ENCODE measurements at places on chromosomes 6 and 20.

DNA sequence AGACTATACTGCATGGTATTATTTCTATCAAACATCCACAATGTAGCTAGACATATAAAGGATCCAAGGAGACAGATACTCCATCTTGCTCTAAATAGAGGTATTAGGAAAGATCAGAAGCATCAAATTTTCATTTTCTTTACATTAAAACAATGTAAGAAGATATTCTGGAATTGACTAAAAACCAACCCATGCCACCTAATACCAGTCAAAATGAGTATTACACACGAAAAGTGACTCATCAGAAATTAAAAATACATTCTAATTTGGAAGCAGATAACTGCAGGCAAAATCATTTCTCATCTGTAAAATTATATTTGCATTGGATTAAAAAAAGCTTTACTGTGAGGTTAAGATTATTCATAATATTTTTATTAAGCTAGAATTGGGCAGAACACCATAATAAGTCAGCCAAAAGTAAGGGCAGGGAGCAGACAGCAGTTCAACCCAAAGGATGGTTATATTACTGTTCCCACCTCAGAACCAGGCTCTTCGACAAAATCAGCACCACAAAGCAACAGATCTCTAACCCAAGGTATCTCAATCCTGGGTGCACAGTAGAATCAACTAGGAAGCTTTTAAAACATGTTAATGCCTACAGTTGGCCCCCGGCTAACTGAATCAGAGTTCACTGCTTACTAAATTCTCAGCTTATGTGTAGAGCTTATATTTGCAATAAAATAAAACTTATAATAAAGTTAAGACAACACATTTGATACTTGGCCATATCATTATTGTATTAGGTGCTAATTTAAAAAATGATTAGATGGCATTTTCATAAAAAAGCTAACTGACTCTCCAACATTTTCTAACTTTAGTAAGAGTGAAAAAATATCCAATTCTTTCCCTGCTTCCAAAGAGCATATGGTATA lies 35.2 kb downstream of the SAMD3 start:
- no peak for DNase-seq

GRCh38 chr6:106857771-106858652 lies 116.5 kb downstream of the CD24 start:
- DNase-seq = no peak

- no peak for DNase-seq
These were observed 598 bp downstream of the FABP7 start for GRCh38 chr6:122780114-122780513.

GRCh38 chr20:43916073-43916880 lies 1.6 kb downstream of the TOX2 start:
- DNase-seq = no peak

GRCh38 chr20:64072498-64073063 lies 6.7 kb downstream of the RGS19 start:
- no peak for DNase-seq

DNA sequence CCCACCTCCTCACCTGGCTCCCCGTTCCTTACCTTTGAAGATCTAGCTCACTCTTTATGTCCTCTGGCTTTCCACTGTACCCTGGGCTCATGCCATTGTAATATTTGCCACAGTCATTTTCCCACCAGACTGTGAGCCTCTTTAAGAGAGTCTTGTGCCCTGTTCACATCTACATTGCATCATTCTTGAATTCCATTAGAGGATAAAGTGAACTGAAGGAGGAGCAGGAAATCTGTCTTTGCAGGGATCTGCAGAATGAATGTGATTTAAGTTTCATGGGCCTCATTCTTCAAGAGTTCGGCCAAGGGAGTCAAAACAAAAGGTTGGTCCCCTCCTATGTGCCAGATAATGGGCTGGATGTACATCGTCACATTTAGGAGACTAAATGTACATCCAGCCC lies 272.6 kb upstream of the CITED2 start:
- no peak for DNase-seq

- no peak for DNase-seq
These were observed 240.9 kb downstream of the PKHD1 start for GRCh38 chr6:51846531-51846930.

DNA sequence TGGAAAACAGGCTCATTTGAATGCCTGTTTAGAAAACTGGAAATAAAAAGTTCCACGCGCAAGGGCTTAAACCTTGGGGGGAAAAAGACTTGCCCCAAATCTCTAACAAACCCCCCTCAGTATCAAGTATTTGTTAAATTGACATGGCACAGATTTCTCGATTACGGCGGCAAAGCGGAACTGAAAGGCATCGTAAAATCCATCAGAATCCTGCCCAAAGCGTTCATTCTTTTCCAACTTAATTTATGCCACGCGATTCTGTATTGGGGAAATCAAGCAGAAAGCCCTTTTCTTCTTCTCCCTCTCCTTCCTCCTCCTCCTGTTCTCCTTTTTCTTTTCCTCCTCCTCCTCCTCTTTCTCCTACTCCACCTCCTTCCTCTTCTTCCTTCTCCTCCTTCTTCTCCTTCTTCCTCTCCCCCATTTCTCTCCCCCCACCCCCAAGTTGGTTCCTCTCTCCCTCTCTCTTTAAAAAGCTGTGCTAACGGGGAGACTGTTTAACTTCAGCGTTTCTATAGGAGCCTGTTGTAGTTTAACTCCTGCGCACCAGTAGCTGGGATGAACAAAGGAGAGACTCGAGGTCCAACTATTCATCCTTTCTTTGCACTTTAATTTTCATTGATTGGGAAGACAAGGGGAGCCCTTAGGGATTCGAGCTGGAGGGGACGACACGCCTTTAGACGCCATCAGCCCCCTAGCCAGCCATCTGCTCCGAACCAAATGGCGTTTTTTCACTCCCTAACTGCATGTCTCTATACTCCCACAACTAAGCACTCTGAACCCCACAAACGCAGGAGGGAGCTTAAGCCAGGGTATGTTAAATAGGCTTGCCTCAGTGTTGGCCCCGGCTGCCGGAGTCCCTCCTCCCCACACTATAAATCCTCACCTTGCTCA lies 2.7 kb upstream of the DLL1 start:
- no peak for DNase-seq

DNA sequence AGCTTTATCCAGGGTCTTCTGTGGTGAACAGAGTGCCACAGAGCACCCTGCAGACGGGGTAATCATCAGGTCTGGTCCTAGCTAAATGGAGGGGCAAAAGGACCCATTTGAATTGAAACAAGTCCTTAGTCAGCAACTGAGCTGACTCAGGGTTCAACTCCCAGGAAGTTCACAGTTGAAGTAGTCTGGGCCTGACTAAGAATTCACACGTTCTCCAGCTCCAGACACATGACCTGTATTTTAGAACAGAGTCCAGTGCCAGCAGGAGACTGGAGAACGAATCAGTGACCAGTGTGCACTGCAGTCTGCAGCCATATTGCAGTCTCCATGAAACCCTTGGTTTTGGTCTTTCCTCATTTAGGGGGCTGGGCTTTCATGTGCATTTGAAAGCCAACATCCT lies 85.2 kb downstream of the ELOVL4 start:
- no peak for DNase-seq

GRCh38 chr6:72182337-72183246 lies 296.2 kb downstream of the RIMS1 start:
- no peak for DNase-seq

GRCh38 chr20:1862663-1863053 lies 32.5 kb upstream of the SIRPA start:
- DNase-seq = no peak

DNA sequence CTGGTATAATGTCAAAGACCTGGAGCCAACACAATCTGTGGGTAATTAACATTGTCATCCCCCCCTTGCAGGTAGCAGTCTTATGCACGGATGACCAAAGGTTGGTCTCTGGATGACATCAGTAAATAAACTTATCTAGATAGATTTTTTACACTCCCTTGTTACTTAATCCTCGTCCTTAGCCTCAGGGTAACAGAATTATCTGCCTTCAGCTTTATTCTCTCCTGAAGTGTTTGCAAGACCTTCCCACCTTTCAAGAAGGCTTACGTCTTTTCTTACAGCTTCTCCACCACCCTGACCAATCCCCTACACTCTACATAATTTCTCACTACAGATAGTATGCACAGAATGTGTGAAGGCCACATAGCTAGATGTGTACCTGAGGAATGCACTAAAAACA lies 434.8 kb upstream of the HTR1E start:
- no peak for DNase-seq

DNA sequence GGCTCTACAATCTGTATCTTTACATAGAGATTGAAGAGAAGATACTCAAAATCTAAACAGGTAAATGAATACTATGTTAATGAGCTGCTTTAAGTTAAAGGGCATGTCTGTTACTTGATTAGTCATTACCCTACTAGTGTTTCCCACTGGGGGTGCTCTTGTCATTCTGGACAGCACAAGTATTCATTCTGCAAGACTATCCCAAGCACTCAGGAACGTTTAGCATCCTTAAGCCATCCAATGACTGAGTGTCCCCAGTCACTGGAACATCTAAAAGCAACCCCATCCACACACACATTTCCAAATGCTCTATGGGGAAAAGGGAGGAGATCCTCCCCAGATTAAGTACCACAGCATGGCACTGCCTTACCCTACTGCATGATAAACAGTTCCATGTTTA lies 25.7 kb downstream of the EZR start:
- no peak for DNase-seq

GRCh38 chr6:127821431-127821830 lies 79.4 kb downstream of the THEMIS start:
- DNase-seq = no peak

- no peak for DNase-seq
These were observed 39.3 kb downstream of the LRRC1 start for GRCh38 chr6:53834132-53834531.

DNA sequence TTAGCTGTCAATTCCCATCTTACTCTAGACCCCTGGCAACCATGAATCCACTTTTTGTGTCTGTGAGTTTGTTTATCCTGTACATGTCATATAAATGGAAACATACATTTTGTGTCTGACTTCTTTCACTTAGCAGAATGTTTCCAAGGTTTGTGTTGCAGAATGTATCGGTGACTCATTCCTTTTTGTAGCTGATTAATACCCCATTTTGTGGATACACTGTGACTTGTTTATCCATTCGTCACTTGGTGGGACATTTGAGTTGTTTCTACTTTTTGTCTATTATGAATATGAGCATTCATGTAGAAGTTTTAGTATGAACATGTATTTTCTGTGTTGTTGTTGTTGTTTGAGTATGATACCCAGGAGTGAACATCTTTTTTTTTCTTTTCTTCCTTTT lies 21.4 kb downstream of the CDYL start:
- DNase-seq = no peak

DNA sequence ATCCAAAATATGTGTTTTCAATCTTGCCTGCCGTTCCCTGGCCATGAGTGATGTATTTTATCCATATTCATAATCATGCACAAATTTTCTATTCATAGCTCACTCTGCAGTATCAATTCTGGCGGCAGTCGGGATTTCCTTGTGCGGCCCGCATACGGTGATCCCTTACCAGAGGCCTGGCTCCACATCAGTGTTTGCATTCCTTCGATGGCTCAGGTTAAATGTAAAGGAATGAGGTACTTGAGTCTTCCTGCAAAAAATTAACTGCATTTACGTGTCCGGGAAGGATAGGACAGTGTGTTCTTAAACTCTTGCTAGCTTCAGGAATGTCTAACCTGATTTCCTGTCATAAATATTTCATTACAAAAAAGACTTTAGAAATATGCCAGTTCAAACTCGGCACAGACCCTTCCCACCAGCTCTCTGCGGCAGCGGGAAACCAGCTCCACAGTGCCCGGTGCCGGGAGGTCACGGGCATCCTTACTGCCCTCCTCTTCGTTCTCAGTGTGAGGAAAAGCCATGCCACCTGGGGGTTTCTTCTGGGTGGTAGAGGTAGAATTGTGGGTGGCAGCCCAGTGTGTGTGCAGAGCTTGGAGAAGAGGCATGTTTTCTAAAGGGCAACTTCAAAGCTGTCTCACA lies 154.5 kb downstream of the MOXD1 start:
- DNase-seq = no peak

DNA sequence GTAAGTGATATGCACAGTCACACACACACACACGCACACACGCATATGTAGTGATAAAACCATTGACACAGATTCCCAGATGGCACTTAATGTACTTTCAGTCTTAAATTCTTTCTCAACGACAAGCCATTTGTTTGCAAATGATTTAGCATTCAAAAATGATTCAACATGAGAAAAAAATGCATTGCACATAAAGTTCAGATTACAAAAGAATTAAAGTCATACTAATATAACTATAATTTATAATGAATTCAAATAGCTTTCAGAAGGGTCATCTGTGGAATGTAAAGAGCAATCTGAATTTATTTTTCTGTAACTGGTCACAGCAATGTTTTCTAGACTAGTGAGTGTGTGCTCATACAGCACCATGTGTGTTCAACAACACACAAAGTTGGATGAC lies 521.6 kb upstream of the ZNF337 start:
- DNase-seq = no peak

DNA sequence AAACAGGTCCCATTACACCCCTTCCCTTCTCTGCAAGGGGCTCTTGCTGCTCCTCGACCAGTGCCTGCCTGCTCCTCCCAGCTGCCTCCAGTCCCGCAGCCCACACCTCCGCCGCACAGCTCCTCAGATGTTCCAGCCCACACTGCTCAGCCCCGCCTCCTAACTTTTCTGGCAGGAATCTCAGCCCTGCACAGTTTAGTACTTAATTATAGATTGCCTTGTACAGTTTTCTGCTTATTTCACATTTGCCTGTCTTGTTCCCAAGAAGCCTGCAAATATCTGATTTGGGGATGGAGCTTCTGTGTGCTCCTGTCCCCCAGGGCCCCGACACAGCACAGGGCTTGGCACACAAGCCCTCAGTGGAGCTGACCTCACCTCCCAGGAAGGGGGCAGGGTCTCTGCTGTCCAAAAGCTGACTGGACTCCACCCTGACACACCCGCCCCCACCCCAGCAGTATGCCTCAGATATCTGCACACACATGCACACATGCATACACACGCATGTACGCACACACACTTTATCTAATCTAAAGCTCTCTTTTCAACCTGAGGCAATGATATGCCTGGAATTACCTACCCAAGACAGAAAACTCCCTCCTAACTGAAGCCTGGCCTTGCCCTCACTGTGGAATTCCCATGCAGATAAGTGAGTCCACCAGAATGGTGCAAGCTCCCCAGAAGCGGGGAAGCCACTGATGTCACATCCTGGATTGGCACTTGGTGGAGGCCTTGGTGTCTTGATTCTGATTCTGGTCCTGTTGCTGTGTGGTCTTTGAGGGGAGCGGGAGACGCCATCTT lies 1.2 kb upstream of the PNPLA1 start:
- no peak for DNase-seq

GRCh38 chr6:13262302-13263230 lies 65.8 kb downstream of the TBC1D7 start:
- DNase-seq = no peak

DNA sequence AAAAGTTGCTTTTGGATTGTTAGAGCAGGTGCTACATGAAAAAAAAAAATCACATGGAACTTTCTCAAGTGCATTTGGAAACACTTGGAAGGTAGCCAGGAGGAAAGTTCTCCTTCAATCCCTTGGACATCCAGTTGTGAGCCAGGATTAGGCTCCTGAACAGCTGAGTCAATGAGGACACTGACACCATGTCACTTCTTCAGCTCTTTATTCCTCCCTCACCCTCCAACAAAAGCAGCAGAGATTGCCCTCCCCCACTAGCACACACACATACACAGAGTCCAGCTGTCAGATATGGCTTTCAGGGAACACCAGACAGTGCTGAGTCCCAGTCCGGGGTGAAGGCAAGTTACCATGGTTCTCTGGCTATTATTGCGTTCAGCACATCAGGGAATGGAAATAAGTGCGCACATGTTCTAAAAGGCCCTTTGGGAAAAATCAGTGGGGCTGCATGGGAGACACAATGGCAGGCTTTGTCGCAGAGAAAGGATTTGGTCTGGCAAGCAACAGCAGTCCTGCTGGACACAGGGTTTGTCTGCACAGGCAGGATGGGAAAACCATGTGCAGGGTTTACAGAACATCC lies 124.7 kb upstream of the MARCKS start:
- no peak for DNase-seq

Measured in NCI-H1417 treated with DMSO at 0.1 percent for 48 hours (cell line).